ENCODE measurements at places on chromosomes 5 and 9.

- no peak for DNase-seq
Measured at GRCh38 chr9:36969216-36969771, 64.8 kb downstream of the PAX5 start.

DNA sequence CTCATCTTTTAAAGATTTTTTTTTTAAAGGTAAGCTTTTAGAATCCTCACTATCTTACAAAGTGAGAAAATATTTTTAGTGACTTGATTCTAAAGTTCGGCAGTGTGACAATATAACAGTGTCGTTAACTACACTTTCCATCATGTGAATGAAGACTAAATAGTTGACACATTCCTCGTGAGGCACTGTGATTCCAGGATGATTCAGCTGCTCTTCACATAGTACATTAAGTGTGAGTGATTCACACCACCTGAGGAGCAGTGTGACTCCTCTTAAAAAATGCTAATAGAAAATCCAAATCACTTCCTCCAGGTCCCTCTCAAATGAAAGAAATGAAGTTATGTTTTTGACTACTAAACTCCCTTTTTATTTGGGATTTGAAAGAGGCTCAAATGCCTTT lies 589.5 kb downstream of the GABRG2 start:
- no peak for DNase-seq

DNA sequence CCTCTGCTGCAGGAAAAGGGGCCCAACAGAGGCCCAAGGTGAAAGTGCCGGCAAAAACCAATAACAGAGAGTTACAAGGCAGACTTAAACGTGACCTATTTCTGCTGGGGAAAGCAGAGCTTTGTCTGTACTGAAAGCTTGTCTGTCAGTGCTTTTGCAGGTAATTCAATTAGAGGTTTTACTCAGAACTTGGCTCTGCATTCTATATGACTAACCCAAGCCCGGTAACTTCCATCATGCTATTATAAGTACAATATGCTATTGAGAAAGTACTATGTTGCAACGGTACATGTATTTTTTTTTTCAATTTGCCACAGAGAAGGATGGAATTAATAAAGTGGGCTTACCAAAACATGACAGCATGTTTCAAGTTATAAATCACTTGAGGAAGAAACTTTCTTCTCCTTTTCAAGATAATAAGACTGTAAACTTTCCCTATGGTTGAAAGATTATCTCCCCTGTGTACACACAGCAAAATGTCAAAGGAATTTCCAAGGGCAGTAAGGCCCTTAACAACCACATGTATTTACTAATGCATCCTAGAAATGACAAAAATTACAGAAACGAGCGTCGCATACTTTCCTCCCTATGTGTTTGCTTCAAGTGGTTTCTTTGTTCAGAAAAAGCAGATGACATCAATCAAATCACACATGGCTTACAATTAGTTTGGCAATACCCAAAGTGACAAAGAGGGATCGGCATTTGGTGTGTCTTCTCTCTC lies 282.4 kb downstream of the EFNA5 start:
- peak; percentile 1 for DNase-seq

DNA sequence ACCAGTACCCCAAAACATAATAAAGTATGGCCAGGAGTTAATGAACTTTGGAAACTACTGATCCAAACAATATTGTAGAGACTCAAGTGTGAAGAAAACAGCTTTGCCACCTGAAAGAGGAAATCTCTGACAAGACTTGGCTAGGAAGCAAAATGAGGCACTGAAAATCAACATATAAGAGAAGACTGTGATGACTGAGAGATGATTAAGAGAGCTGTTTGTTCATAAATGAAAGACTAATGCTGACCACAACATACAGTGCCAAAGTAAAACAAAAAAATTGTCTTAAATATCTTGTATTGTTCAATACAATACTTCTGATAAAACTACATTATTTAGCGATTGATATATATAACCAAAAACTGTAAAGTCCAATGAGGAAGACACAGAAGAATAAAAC lies 7.2 kb downstream of the RC3H2 start:
- DNase-seq = no peak

GRCh38 chr9:132288361-132288760 lies 66.4 kb downstream of the SETX start:
- DNase-seq = no peak

- DNase-seq = no peak
Measured at GRCh38 chr5:13910201-13910600, 34.3 kb downstream of the DNAH5 start.

DNA sequence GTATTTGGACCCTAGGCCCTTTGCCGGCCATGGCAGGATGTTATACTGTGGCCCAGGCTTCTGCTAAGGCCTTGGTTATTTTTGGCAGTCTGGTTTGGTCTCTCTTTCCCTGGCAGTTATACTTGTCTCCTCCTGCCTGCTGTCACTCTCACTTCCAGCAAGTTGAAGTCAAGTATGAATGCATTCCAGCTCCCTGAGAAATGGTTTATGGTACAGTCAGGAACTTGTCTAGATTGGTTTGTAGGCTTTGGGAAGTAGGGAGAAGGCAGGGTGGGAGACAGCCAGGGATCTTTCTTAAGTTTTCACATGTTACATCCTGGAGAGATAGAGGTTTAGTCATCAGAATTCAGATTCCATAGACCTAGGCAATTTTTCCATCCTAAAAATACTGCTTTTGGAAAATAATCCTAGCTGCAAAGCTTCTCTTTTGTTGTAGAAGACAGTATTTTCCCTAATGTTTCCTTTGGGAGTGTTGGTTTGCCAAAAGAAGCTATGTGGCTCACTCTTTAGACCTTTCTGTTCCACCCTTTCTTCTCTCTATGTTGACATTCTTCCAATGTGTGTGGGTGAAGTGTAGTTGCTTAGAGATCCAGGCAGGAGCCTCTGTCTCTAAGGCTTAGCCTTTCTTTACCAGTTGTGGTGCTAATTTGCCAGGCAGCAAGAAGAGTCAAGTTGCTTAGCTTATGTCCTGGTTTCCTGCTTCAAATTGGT lies 2.5 kb upstream of the KDM3B start:
- peak; percentile 31 for DNase-seq

- no peak for DNase-seq
Measured at GRCh38 chr9:4890242-4890641, 94.8 kb upstream of the JAK2 start.

DNA sequence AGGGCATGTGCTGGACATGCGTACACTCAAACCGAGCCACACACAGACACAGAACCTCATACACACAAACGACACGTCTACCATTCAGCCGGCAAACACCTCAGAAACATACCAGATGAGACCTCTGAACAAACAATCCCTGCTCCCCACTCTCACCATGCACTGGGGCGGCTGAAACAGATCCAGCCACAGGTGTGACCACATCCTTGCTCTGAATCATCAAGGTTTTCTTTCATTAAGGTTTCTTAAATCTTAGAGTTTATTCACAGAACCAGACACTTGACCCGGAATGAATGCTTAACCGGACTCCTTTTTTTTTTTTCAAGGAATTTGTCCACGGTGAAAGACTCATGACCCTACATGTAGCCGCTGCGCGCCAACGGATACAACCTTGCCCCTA lies 26.2 kb downstream of the TERT start:
- no peak for DNase-seq

GRCh38 chr5:171614511-171614910 lies 171.1 kb upstream of the SMIM23 start:
- no peak for DNase-seq

DNA sequence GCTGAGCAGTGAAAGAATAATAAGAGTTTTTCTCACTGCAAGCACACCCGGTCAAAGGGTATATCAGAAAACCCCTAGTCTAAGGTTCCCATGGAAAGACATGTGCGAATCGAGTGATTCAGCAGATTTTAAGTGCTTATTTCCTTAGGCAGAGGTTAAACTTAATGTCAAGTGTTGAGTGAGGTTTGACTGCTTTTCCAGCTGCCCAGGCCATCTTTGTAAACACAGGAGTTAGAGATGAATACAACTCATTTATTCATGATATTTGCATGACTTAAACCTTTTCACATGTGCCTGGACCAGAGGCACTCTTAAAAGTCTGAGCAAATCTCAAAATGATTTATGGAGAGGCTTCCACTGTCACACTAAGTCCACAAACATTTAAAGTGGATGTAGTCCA lies 137.8 kb upstream of the RGMB start:
- no peak for DNase-seq

- DNase-seq = no peak
Measured at GRCh38 chr9:93624431-93624834, 48.0 kb downstream of the PHF2 start.

DNA sequence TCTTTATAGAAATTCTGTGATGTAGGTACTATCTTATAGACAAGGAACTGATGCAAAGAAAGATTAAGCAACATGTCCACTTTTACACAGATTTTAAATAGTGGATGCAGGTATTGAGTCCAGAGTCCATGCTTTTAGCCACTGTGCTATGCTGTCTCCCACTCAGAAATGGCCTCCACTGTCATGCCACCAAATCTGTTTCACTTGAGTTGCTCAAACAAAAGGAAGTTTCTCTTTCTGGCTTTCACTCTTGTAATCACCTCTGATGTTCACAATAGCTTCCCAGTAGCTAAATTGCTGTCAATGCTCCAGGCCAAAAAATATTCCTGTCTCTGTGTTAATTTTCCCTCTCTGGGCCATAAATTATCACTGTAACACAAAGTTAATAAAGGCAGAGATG lies 77.0 kb upstream of the RASA1 start:
- no peak for DNase-seq

DNA sequence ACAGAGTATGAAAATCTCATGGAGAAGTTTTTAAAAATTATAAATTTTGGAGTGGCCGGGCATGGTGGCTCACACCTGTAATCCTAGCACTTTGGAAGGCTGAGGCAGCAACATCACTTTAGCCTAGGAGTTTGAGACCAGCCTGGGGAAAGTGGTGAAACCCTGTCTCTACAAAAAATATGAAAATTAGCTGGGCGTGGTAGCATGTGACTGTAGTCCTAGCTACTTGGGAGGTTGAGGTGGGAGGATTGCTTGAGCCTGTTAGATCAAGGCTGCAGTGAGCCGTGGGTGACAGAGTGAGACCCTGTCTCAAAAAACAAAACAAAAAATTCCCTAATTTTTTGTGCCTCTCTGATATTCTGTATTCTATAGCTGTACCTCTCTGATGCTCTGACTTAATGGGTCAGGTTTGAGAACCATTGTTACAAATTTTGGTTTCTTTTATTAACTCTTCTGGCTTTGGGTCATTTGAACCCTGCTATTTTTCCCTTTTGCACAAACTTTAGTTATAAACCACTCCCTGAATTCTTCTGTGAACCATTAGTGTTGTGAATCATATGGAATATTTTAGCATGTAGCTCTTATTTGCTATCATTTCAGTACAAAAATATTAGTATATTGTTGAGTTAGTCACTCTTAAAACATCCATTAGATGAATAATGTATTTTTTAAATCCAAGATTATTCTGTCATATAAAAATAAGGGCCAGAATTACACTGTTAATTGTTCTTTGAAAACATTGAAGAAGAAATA lies 51.0 kb downstream of the FER start:
- DNase-seq = no peak

- DNase-seq = no peak
Measured at GRCh38 chr5:1152771-1153282, 41.0 kb upstream of the SLC12A7 start.

GRCh38 chr5:173231381-173231766 lies 3.6 kb downstream of the NKX2-5 start:
- no peak for DNase-seq

DNA sequence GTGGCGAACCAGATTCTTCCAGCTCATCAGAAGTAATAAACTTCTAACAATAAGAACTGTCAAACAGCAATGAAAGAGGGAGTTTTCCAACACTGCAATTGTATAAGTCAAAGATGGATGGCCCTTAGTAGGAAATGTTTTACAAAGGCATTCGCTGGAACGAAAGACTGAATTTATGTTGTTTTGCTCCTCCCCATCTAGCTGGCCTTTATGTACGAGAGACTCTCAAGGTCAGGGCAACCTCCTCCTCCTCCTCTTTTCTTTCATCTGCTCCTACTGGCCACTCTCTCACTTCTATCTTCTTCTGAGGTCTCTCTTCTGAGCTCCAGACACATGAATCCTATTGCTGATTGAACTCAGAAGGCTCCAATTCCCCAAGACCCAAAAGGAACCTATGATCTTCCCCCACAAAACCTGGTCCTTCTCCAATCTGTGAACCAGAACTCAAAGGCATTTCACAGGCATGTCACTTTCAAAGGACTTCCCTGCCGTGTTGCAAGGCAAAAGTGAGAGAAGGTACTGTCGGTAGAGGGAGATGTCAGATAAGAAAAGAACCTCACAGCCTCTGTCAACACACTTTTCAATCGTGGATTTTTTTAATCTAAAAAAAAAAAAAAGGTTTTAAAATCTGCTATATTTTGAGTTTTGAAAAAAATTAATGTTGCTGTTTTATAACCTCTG lies 28.5 kb upstream of the PUM3 start:
- DNase-seq = no peak

- DNase-seq = no peak
Measured at GRCh38 chr9:118028225-118028624, 324.0 kb downstream of the TLR4 start.

GRCh38 chr5:168334280-168334679 lies 42.8 kb downstream of the WWC1 start:
- DNase-seq = no peak

DNA sequence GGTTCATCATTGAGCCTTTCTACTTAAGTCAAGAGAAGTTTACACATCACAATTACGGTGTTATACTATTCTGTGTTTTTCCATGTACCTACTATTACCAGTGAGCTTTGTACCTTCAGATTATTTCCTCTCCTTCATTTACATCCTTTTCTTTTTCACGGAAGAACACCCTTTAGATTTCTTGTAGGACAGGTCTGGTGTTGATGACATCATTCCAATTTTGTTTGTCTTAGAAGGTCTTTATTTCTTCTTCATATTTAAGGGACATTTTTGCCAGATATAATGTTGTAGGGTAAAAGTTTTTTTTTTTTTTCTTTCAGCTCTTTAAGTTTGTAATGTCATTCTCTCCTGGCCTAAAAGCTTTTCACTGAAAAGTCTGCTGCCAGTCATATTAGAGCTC lies 637.1 kb upstream of the RIOK2 start:
- no peak for DNase-seq
